ENCODE measurements at places on chromosomes 2 and 18. TPM values are rescaled to one million over a fixed set of nuclear protein-coding genes. Genes with fewer than 3 reads are reported as not detected.
A peak's percentile ranks its signal among the peaks of the same experiment; 100 is the strongest.

Gene SULT1C4
- total RNA-seq = 3.4 TPM

Gene ALPP
- not detected for total RNA-seq

Gene CCDC74B
- 1.7 TPM for total RNA-seq

GRCh38 chr2:216989340-216990129 is 129.7 kb upstream of the TNP1 start:
- DNase-seq = no peak

DNA sequence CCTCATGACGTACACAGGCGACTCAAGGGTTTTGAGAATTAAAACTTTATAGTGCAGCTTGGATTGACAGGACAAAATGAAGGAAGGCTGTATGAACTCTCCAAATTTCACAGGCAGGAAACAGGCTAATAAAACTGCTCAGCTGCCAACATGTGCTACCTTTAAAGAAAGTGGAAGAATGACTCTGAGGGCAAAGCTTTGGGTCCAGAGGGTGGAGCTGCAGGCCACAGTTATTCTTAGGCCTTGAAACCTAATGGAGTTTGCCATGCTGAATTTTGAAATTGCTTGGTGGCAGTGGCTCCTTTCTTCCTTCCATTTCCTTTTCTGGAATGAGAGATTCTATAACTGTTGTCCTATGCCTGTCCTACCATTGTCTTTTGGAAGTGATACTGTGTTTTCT is 34.8 kb downstream of the HAT1 start:
- no peak for DNase-seq

GRCh38 chr2:156586621-156587020 is 150.4 kb downstream of the GPD2 start:
- DNase-seq = no peak

DNA sequence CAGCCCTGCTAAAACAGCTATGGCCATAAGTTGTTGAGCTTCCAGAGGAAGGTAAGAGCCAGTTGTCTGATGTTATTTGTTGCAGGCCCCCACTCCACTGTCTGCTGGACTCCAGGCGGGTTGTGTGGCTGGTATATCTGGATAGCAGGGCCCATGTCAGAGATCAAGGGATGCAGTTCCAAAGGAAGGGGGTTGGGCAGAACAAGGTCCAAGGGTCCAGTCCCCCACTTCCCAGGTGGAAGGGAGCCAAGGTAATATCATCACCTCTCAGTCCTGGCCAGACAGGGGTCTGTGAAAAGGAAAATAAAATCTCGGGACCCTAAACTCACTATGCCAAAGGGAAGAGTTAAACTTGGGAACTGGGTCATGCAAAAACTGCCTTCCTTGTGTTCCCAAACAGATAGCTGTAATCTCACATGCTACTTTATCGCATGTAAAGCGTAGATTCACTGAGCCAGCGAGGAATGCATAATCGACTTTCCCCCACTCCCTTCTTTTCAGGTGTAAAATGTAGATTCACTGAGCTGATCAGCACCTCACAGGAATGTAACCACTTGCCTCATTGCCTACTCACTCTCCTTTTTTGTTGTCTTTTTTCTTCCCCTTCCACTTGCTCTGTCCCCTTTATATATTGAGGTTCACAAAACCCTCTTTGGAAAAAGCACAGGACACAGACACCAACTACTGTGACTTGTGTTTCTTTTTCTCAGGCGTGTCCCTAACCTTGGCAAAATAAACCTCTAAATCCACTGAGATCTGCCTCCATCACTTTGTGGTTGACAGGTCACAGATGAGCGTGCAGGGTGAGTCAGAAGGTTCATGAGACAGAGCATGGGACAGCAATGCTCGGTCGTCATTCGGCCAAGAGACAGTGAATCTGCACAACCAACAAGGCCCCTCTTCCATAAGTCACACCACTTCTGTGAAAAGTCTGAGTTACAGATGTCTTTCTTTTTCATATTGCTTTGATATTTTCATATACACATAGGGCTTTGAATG is 255.3 kb upstream of the SIX2 start:
- no peak for DNase-seq

DNA sequence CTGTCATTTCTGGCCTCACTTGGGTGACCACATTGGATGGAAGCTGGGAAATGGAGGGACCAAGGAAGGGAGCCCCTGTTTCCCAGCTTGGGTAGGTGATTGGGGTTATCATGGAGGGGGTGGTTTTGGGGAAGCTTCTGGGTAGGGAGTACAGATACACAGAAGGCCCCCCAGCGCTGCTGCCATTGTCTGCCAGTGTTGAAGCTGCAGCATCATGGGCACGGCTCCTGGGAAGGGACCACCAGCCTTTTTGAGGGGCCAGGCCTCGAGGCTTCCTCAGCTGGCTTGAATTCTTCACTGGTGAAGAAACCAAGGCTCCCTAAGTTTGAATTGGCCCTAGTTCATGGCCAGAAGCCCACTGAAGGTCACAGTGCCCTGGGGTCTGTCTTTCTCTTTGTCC is 25.2 kb downstream of the SH3RF3 start:
- DNase-seq = no peak

GRCh38 chr2:61478086-61478485 is 7.2 kb upstream of the USP34 start:
- no peak for DNase-seq

Gene ANKRD36B
- total RNA-seq = 25.3 TPM

Gene SMARCAL1
- total RNA-seq = 27.9 TPM

- no peak for DNase-seq
Observed at GRCh38 chr18:41646915-41647620, 308.0 kb upstream of the PIK3C3 start.

Gene CRYGD
- total RNA-seq = not detected

- DNase-seq = no peak
Observed at GRCh38 chr2:63950414-63950813, 68.8 kb downstream of the VPS54 start.

DNA sequence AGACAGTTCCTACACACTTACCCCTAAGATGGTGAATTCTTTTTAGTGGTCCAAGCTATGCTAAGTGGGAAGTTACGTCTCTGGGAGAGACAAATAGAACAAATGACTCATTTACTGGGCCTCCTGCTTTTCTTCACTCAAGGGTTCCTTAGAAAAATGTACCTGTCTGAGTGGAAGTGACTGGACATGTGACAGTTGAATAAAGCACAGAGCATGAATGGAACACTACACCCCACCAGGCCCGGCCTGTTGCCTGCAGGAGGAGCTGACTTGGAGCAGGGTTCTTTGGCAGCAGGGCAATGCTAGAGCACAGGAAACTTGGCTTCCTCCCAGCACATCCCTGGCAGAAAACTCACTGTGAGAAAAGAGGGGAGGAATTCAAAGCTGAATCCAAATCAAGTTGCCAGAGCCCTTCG is 451.0 kb upstream of the SETBP1 start:
- peak; percentile 86 for DNase-seq

GRCh38 chr2:106833256-106833655 is 52.7 kb downstream of the ST6GAL2 start:
- DNase-seq = no peak

GRCh38 chr2:138777996-138778395 is 2.2 kb downstream of the NXPH2 start:
- DNase-seq = no peak

Gene IL1R1
- 93.3 TPM for total RNA-seq

DNA sequence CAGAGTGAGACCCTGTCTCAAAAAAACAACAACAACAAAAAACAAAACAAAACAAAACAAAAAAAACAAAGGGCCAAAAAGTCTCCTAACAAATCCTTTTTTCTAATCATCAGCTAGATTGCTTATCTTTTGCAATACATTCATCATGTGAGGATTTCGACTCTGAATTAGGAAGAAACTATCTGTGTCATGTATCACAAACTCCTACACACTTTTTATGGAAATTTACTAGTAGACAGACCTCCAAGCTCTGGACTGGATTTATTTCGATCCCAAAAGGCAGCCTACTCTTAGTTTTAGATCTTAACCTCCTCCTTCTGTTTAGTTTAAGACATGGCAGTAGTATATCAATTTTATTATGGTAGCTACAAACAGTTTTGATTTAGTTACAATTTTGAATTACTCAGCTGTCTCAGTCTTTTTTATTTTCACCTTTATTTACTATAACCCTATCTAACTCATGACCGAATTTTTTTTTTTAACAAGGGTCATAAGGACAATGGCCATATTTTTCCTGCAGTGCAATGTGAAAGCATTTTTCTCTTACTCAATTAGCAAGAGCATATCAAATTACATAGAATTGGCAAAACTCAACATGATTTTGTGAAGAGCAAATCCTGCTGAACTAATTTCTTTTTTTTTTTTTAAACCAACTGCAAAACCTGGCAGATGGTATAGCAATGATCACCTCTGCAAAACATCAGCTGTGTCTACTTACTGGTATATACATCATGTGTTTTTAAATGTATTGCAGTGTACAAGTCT is 10.7 kb upstream of the CCDC88A start:
- no peak for DNase-seq

GRCh38 chr2:29612568-29612967 is 308.8 kb downstream of the ALK start:
- DNase-seq = no peak

- DNase-seq = no peak
Observed at GRCh38 chr2:198144660-198145059, 340.3 kb downstream of the PLCL1 start.

DNA sequence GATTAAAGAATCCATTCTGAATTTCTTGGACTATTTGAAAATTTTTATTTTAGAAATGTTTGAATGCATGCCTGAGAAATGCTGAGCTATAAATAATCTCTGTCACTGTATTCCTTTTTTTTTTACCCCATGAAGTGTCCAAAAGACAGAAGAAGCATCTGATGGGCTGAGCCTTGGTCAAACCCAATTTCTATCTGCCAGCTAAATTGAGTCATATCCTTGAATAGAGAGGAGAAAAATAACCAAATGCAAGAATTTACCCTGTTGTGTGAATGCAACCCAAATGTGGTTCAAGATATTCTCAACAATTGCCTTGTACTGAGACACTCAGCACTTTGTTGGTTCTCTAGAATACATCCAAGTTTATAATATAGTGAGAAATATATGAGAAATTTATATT is 223.5 kb downstream of the UBE2E3 start:
- DNase-seq = no peak

DNA sequence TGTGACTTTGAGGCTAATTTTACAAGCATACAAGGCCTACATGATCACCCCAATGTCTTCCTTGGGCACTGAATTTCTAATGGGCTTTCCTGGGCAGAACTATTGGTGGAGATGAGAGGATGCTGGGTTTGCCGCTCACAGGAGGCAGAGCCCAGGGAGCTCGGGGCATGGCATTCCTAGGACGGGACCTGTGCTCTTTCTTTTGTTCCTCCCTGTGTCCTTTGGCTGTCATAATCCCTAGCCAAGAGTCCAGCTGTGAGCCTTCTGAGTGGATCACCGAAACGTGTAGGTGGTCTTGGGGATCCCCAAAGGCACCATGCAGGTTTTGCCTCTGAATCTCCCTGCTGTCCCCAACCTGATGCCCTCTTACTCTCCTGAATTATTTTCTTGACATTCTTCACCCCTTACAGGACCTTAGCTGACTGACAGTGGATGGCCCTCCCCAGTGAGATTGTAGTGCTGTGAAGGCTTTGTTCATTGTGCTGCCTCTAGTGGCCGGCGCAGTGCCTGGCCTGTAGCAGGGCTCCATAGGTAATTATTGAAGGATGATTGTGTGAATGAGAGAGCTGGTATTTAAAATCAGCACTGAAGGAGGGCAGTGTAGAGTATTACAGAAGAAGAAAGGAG is 221.9 kb downstream of the ZNF407 start:
- DNase-seq = no peak

- no peak for DNase-seq
Observed at GRCh38 chr2:2164326-2164917, 166.7 kb downstream of the MYT1L start.

DNA sequence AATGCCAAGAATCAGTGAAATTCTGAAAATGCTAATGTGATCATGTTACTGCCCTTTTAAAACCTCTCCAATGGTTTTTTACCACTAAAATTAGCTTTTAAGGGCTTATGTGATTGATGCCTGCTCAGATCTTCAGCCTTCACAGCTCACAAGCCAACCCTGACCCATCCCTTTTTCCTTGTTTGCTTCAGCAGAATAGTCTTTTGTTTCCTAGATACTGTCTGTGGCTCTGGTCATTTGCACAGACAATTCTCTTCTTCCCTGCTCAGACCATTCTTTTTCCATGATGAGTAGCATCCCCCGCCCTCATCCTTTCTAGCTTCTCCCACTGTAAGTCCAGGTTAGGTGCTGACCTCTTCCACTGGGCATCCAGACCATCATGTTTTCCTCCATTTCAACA is 164.9 kb upstream of the NT5C1B start:
- DNase-seq = no peak

GRCh38 chr2:73822276-73822675 is 6.5 kb upstream of the STAMBP start:
- no peak for DNase-seq

- no peak for DNase-seq
Observed at GRCh38 chr2:27887830-27888229, 2.4 kb downstream of the RBKS start.

Data from ureter (tissue), 1 donor.